ENCODE measurements at places on chromosomes 12 and 14.

DNA sequence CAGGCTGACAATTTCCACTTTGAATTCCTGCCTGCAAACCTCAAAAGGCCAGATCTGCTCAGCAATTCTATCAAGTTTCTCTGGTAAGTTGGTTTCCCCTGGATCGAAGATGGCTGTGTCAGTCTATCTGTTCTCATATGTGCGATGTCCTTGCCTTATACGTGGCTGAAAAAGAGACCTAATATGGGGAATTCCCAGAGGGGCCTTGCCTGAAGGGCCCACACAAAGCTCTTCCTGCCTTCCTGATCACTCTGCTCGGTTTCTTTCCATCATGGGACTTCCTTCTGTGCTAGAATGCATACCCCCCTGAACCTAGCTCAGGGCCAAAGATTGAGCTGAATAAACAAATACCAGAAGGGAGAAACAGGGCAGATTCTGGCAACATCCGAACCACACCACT lies 13.2 kb downstream of the TCL1B start:
- DNase-seq: no peak

DNA sequence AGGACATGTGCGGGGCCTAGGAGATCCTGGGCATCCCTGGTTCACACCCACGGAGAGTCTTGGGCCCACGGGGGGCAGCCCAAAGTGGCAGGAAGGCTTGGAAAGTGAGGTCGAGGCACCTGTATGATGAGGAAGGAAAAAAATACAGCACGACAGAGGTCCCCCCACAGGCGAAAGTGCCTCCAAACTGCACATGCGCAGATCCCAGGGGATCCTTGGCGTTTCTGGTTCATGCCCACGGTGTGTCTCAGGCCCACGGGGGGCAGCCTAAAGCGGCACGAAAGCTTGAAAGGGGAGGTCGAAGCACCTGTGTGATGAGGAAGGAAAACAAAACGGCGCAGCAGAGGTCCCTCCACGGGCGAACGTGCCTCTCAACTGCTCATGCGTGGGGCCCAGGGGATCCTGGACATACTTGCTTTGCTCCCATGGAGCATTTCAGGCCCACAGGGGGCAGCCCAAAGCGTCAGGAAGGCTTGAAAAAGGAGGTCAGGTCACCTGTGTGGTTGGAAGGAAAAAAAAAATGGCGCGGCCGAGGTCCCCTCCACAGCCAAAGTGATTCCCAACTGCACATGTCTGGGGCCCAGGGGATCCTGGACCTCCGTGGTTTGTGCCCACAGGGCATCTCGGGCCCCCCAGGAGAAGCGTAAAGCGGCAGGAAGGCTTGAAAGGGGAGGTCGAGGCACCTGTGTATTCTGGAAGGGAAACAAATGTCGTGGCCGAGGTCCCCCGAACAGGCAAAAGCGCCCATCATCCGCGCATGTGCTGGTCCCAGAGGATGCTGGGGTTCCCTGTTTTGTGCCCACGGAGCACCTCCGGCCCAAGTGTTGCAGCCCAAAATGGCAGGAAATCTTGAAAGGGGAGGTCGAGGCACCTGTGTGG lies 582.6 kb downstream of the ALG10 start:
- DNase-seq: no peak

- DNase-seq: no peak
Measured at GRCh38 chr12:104480012-104480411, 23.3 kb downstream of the CHST11 start.

DNA sequence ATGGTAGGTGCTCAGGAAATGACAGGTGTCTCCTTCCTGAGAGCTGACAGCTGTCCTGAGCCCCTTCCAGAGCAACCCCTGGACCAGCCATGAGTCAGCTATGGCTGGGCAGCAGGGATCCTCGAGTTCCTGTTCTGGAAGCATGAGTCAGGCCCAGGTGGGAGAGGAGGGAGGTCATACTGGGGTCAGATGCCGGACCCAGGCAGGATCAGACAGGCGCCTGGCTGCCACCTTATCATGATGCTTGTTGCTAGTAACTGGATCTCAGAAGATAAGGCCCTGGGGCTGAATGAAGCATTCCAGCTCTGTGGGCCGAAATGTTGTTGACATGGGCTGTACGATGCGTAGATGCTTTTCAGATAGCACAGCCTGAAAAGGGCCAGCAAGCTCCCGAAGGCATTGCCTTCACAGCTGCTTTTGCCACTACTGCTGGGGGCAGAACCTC lies 17.4 kb upstream of the KRT7 start:
- no peak for DNase-seq

GRCh38 chr12:117743761-117744160 lies 225.0 kb downstream of the KSR2 start:
- DNase-seq: no peak

DNA sequence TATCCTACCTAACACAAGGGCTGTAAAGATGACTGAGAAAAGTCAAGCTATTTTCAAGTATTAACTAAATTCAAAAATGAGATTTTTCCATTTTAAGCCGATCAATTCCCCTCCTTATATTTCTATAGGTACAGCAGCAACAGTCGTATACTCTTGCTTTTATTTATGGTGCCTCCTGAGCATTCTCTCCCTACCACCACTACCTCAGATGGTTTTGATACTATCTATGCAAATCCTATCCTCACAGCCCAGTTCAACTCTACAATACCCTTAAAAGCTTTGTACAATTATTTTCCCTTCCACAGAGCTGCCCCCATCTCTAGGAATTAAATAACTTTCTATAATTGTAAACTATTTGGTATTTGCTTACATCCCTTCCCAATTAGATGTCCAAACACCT lies 52.1 kb downstream of the GALC start:
- DNase-seq: no peak

All from C1 segment of cervical spinal cord (tissue), 14 donors.